ENCODE measurements at places on chromosomes 6 and 20. TPM values are rescaled to one million over a fixed set of nuclear protein-coding genes. Genes with fewer than 3 reads are reported as not detected.

APOBEC2 gene
- total RNA-seq = not detected

BMP6 gene
- 0.77 TPM for total RNA-seq

DEFB118 gene
- total RNA-seq = not detected

LCA5 gene
- 5.7 TPM for total RNA-seq

MMP24 gene
- total RNA-seq = 0.47 TPM

DEFB129 gene
- not detected for total RNA-seq

TBC1D7 gene
- 15.4 TPM for total RNA-seq

SLC17A2 gene
- total RNA-seq = not detected

BTN2A1 gene
- total RNA-seq = 8.7 TPM

FYN gene
- 82.1 TPM for total RNA-seq

PI3 gene
- total RNA-seq = not detected

BPIFB4 gene
- not detected for total RNA-seq

FAM209B gene
- not detected for total RNA-seq

CENPW gene
- 9.3 TPM for total RNA-seq

CAGE1 gene
- total RNA-seq = under 0.01 TPM

Data from bronchial smooth muscle cell (primary cell).